ENCODE measurements at places on chromosomes 13 and 19.

GRCh38 chr13:98174307-98174706 lies 2.8 kb downstream of the RNF113B start:
- peak; percentile 23 for DNase-seq

DNA sequence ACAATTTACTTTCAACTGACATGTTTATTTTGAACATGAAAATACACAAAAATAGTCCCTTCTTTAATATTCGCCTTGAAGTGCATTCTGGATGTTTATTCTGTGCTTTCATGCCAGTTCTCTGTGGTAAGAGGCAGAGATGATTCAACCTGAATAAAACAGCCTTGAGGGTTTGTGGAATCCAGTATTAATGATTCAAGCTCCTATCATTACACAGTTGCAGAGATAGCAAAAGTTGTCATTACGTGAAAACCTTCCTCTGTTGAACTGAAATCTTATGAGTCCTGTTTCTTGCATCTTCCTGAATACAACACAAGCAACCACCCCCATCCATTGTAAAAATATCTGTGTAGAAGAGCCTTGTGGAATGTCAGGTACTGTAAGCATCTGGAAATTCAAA lies 142.3 kb upstream of the HTR2A start:
- peak; percentile 62 for DNase-seq

- DNase-seq, result peak; percentile 44
Observed at GRCh38 chr19:43674596-43674995, 4.6 kb upstream of the PLAUR start.

- DNase-seq, result no peak
Observed at GRCh38 chr19:1455002-1455335, 5.0 kb downstream of the APC2 start.

DNA sequence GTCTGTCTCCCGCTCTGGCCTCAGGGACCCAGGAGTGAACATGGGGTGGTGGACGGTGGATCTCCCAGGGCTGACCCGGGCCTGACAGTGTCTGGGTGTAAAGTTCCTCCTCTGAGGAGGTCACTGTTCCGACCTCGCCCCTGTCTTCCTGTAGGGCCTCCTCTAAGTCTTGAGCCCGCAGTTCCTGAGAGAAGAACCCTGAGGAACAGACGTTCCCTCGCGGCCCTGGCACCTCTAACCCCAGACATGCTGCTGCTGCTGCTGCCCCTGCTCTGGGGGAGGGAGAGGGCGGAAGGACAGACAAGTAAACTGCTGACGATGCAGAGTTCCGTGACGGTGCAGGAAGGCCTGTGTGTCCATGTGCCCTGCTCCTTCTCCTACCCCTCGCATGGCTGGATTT lies at the start of gene SIGLEC9:
TSS of gene SIGLEC9 (plus strand) at position 178 of the 400 bp plus-strand sequence. CDS start at position 247, 69 bp downstream.
- no peak for DNase-seq

DNA sequence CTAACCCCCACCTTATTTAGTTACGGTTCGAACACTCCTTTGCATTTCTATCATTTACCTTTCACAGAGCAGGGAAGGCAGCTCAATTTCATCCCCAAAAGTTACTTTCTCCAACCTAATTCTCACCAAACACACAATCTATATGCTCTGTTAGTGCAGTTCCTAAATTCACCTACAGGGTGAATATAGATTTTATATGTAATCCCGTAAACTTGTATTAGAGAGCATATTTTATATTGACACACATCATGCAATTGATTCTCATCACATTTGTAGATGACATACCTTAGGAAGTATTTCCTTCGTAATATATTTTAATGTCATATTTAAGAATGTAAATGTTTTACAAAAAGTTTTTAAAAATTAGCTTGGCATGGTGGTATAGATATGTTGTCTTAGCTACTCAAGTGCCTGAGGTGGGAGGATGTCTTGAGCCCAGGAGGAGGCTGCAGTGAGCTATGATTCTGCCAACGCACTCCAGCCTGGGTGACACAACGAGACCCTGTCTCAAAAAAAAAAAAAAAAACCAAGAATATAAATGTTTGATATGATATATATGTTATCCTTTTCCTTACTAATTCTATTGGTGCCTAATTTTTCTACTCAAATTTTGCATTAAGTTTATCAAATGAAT lies 57.3 kb upstream of the TNFRSF19 start:
- DNase-seq, result no peak

- no peak for DNase-seq
Observed at GRCh38 chr13:60887711-60888110, 490.7 kb downstream of the TDRD3 start.

- DNase-seq, result no peak
Observed at GRCh38 chr13:28822151-28822550, 2.0 kb downstream of the MTUS2 start.

GRCh38 chr13:42272115-42272803 lies at the start of gene AKAP11:
Gene AKAP11, plus strand, starts transcription at chr13:42272152. Its CDS starts 14,197 bp downstream, at chr13:42286349.
- peak; percentile 41 for DNase-seq

- DNase-seq, result peak; percentile 3
Observed at GRCh38 chr19:28242317-28242927, 970.5 kb downstream of the UQCRFS1 start.

GRCh38 chr13:43782686-43783085 lies 4.1 kb downstream of the ENOX1 start:
- DNase-seq, result peak; percentile 12

DNA sequence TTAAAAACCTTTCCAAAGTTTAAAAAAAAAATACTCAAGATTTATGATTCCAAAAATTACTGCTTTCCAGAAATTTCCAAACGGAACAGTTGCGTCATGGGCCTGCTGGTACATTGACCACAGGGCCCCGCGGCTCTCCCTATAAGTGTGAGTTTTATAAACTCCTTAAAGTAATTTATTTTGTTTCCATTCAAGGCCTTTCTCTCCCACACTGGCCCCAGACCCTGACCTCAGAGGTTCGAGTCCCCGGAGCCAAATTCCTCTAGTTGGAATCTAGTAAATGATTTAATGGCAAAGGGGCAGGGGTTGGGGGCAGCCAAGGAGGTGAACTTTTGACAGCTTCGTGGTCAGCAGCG lies 97.5 kb downstream of the INSR start:
- no peak for DNase-seq

GRCh38 chr13:106919133-106919532 lies 351.2 kb upstream of the ARGLU1 start:
- peak; percentile 9 for DNase-seq

DNA sequence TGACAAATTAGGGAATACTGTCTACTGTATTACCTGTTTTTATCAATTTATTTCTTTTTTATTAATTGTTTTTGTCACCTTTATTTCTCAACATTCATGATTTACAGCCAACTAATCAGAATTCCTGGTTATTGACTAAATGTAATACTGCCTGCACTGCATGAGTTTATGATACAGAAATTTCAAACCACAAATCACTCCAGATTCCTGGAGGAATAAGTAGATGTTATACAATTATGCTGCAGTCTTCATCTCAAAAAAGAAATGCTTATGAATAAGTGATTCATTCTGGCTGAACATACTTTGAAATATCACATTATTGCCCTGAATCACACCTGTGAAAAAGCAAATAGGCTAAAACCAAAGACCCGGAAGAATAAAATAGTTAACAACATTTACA lies 249.7 kb downstream of the DACH1 start:
- peak; percentile 40 for DNase-seq

DNA sequence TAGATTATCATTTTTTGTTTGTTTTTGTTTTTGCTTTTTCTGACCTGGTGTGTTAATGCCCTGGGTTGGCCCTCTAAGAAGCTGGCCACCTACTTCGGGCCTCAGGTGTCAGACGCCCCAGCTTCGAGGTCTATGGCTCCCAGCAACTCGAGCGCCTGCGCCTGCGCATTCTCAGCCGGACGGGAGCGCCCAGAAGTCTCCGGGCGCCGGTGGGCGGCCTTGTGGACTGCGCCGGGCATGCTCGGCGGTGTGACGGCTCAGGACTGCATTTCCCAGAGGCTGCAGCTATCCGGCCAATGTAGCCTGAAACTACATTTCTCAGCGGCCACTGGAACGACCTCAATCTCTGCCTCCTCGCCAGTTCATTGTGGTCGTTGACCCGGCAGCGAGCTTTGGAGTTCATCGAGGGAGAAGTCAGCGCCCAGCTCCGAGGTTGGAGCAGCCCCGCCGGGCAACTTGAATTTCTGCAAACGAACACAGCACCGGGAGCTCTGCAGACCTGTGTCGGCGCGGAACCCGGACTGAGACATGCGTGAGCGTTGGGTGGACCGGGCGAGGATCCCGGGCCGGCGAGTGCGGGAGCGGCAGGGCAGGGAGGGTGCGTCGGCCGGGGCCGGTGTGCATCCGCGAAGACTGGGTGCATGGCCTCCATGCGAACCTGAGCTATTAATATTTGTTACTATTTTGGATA lies at the start of gene ZNF30:
TSS of gene ZNF30 (plus strand) at position 219 of the 691 bp plus-strand sequence. CDS start 3,045 bp downstream, outside the sequence.
- DNase-seq, result peak; percentile 94

GRCh38 chr13:97136418-97136817 lies 85.7 kb upstream of the MBNL2 start:
- DNase-seq, result no peak

- peak; percentile 77 for DNase-seq
Observed at GRCh38 chr13:110685305-110686020, 20.5 kb downstream of the CARS2 start.

- DNase-seq, result no peak
Observed at GRCh38 chr13:77515785-77516184, 19.7 kb upstream of the SCEL start.

- DNase-seq, result no peak
Observed at GRCh38 chr13:91154558-91155353, 192.7 kb upstream of the MIR17HG start.

DNA sequence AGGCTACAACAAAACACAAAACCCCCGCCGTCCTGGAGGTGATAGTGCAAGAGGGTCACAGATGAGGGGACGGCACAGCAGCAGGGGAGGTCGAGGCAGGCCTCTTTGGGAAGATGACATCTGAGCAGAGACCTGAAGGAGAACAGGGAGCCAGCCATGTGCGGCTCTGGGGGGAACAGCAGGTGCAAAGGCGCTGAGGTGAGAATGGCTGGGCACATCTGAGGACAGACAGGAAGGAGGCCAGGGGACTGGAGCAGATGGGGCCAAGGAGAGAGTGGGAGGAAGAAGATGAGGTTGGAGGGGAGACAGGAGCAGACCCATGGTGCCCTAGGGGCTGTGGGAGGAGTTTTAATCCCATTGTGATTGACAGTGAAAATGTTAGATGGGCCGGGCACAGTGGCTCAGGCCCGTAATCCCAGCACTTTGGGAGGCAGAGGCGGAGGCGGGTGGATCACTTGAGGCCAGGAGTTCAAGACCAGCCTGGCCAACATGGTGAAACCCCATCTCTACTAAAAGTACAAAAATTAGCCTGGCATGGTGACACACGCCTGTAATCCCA lies 1.8 kb upstream of the CKM start:
- DNase-seq, result no peak

DNA sequence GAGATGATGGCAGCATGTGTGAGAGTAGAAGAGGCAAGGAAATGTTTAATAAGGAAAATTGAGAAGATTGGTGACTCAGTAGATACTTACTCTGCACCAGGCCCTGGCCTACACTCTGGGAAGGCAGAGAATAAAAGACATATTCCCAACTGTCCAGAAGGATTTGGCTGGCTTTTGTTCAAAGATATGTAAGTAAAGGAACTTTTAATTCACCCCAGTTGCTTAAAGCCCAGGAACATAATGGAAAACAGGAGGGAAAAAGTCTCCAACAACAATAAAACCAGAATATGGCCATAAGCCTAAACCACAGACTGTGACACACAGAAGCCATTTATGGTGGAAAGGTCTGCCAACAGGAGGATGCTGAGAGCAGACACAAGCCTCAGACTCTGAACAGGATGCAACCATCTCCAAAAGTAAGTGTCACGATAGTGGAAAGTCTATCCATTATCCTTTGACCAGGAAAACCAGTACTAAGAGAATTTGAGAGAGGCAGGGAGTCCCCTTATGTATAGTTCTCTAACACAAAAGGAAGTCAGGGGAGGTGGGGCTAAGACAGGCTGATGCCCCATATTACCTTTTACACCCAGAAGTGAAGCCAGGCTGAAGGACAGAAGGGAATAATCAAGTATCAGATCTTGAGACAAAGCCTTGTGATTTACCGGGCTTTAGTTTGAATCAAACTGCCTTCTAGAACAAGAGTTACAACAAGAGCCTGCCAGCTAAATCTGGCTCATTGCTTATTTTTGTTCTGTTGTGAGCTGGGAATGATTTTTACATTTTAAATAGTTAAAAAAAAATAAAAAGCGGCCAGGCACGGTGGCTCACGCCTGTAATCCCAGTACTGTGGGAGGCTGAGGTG lies 169.5 kb upstream of the STARD13 start:
- DNase-seq, result no peak

- peak; percentile 21 for DNase-seq
Observed at GRCh38 chr13:95349267-95349666, 48.0 kb upstream of the ABCC4 start.

DNA sequence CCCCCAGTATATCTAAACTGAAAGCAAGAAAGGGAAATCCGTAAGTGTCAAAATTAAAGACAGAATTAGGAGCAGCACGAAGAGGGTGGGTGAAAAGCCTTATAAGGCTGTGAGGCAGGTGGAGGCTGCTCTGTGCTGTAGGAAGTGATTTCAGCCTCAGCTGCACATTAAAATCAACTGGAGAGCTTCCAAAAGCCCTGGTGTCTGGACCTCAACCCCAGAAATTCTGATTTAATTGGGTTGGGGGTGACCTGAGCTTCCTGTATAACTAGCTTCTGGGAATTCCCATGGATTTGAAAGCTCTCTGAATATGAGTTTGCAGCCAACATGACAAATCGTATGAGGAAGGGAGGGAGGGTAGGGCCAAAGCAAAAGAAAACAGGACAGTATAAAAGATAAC lies 242.4 kb upstream of the TMTC4 start:
- DNase-seq, result no peak

- peak; percentile 84 for DNase-seq
Observed at GRCh38 chr13:76707360-76707759, 178.8 kb downstream of the KCTD12 start.

GRCh38 chr19:17753976-17754375 lies 2.7 kb downstream of the FCHO1 start:
- DNase-seq, result no peak

- no peak for DNase-seq
Observed at GRCh38 chr13:27825072-27825471, 32.8 kb downstream of the GSX1 start.

DNA sequence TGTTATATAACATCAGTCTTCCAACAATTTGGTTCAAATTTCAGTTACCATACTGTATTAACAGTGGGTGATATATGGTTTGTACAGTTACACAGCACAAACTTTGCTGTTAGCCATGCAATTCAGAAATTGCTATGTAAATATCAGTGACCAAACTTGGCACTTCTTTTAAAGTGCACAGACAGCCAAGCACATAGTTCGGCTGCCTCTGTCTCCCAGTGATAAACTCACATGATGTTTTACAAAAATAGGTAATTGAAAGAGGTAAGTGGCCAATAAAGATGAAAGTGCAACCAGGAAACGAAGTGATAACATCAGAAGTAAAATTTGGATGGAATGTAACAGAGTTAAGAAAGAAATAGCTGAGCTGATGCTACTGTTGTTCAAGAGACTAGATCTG lies 143.9 kb downstream of the PCDH9 start:
- no peak for DNase-seq

GRCh38 chr19:44570984-44571684 lies 41.7 kb upstream of the CEACAM20 start:
- DNase-seq, result peak; percentile 81

DNA sequence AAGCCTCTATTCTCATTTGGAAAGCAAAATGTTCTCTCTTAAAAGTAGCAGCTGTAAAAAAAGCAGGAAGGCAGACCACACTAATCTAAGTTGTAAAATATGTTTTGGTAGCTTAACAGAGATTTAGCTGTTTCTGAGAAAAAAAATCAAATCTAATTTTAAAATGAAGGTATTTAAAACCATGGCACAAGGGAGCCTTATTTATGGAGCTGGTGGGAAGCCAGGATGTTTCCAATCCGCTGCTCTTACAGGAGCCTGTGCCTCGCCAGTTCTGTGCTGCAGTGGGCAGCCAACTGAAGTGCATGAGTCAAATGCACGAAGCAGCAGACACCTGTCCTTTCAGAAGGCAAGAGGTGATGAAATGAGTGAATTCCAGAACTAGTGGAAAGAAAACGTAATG lies 28.2 kb downstream of the GPC6 start:
- no peak for DNase-seq
